NCI-H1436 (cell line): ENCODE measurements at places on chromosomes 3 and 15.

DNA sequence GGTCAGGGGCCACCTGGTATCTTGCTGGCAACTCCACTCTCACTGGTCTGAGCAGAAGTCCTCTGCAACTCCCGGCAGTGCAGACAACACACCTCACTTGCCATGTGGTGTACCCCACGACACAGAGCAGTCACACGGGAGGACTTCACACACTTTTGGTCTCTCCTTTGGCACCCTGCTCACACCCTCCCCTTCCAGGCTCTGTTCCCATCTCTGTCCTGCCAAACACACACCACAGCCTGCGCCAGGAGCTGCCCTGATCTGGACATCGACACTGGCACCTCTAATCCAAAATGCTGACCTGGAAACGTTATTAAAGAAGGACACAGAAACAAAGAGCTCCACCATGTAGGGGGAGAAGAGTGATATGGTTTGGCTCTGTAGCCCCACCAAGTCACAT, 57.2 kb downstream of the SLC41A3 start:
- no peak for DNase-seq

DNA sequence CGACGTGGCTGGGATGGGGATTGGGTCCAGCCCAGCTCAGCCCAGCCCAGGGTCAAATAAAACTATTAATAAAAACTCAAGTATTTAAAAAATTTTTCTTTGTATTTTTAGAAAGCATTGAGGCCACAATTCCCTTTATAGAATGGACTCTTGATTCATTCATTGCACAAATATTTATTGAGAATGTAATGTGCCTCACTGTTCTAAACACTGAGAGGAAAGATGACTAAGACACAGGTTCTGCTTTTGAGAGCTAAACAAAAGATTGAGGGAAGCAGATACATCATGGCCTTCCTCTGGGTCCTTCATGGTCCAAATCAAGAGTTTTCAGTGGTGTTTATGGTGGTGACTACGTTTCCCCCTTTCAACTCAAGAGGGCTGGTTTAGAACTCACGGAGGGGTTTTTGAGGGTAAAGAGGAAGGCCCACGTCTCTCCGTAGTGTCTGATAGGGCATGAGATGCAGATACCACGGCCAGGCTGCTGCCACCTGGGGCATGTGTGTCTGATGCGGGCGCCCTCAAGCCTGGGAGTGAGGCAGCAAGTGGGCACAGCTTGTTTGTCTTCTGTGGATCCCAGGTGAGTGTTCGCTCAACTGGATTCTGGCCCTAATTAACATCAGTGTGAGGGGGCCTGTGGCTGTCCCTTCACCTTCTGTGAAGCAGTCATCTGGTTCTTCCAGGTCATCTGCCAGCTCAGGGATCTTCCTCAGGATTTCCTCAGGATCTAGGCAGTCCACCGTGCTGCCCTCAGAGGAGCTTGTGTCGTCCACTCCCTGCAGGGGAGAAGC, 73.5 kb upstream of the SCN5A start:
- no peak for DNase-seq

DNA sequence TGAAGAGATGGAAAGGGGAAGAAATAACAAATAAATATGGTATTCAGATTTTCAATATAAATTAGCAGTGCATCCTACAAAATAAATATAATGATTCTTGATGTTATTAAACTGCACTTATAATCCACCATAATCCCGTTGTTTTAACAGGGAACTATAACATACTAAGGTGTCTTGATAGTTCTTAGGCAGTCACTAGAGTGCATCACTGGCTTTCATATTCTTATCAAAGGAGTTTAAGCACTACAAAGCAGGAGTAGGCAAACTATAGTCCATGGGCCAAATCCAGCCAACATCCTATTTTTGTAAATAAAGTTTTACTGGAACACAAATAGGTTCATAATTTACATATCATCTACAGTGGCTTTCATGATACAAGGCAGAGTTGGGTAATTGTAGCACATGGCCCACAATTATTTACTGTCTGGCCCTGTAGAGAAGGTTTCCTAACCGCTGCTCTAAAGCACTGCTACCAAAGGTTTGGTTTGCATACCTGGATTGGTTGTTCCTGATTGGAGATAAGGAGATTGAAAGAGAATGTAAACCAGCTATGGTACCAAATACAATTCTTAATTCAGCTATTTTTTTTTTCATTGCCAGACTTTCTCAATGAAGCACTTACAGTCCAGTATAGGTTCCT, 104.3 kb downstream of the ZNF280D start:
- DNase-seq = no peak

DNA sequence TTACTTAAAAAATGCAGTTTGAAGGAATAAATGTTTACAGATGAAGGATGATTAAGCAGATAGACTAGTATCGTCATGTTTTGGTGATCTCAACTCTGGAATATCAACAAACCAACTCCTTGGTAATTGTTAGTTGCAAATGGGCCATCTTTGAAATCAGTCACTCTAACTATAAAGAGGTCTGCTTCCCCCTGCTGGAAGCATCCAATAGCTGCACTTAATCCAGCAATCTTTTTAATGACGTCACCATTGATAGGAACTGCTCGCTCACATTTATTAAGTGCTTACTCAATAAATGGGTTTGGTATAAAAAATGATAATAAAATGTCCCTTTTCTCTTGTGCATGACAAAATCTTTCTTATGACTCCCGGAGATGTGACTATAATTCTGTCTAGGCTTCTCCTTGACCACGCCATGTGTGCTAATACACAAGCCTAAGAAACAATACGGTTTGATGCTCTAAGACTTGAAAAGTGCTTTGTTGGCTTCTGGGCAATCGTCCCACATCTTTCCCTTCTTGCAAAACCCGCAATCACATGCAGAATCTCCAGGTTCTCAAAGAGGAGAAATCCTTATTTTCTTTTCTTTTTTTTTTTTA, 227.6 kb upstream of the POU1F1 start:
- no peak for DNase-seq

DNA sequence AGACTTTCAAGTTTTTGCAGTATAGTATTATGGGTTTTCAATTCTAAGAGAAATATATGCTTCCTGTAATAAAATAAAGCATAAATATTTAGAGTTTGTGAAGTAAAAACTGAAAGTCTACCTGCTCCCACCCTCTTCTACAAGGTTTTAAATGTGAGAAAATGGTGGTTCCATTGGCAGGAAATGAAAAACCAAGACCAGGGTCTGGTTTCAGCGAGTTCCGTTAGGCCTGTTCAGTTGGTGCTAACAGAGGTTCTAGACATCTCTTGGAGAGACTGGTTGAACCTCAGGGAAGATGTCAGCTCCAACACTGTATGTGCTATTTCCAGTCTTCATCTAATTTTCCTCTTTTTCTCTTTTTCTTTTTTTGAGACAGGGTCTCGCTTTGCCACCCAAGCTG, 11.8 kb upstream of the MYO1E start:
- no peak for DNase-seq

DNA sequence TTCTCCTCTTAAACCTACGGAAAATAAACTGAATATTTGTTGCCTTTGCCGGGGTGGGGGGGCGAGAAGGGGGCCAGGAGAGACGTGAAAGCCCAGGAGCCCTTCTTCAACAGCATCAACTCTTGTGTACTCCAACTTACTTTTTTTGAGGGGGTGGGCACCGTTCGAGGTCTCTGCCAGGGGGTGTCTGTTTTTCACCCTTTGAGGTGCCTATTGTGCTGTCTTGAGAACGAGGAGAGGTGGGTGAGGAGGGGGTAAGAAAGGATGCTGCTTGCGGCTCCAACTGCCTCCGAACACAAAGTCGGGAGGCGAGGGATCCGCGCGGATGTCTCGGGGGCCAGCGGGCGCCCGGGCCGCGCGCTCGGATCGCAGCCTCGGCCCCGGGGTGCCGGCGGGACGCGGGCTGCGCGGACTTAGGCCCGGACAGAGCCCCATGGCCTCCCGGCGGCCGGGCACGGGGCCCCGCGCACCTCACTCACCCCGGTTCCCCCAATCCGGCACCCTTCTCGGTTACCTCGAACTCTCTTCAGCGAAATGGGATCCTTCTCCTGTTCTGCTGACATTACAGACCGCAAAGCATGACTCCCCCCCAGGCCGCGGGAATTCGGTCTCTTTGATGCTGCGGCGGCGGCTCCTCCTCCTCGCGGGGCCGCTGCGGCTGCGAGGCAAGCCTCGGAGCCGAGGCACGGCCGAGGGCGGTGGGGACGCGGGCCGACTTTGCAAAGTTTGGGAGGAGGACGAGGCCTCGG, 650 bp downstream of the PYGO1 start:
- no peak for DNase-seq

DNA sequence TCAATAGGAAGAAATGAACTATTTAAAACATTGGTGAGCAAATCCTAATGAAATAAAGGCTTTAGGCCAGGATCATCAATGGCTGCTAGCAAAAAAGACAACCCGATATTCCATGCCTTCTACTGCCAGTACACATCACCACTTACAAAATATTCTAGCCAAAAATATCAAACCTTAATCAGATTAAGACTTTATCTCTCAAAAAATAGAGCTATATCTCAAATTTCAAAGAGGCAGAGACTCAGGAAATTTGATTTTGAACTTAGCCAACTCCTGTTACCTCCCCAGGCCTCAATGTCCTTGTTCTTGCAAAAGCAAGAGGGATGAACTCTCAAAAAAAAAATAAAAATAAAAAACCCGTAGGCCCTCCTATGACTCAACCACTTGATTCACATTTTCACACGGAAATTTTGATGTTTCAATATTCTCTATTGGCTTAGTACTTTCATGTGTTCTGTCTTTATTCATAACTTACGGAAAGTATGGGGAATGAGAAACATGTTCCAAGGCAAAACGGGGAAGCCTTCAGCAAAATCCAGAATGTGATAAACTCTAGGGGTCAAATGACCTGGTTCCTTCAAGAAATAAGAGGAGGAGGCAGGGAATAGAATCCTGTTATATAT, 273.3 kb upstream of the ZPLD1 start:
- DNase-seq = no peak

- no peak for DNase-seq
These were observed 101.2 kb downstream of the WDR72 start for GRCh38 chr15:53658255-53658654.

GRCh38 chr3:106326941-106327695, 458.3 kb upstream of the CBLB start:
- no peak for DNase-seq

- no peak for DNase-seq
These were observed 288.9 kb downstream of the FAM43A start for GRCh38 chr3:194974468-194975135.

DNA sequence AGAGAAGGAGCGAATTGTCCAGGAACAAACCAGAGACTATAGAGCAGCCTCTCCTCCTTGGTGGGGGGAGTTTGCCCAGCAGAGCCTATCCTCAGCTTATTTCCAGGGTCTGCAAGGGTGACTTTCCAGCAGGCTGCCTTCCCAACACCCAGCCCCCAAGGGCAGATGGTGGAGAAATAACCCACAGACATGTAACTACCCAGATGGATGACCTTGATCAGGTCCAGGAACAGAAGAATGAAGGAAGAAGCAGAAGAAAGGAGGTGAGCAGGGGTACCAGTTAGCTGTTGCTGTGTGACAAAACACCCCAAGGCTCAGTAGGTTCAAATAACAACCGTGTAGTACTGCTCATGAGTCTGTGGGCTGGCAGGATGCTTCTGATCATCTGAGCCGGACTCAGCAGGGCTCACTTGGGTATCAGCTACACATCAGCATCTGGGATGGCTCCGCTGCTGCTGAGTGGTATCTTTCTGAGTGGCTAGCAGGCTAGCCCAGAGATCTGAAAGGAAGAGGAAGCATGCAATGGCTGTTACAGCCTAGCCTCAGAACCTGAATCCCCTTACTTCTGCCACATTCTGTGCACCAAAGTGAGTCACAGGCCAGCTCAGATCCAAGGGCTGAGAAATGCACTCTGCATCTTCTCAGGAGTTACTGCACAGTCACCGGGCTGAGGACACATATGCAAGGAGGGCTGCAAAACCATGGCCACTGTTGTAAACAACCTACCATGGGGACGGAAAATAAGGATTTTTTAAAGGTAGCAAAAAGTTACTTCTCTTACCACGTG, 22.2 kb upstream of the TXNRD3 start:
- DNase-seq = no peak

GRCh38 chr3:87795701-87796100, 263.1 kb downstream of the CGGBP1 start:
- DNase-seq = no peak

- DNase-seq = no peak
These were observed 173.0 kb downstream of the STT3B start for GRCh38 chr3:31705736-31706135.

DNA sequence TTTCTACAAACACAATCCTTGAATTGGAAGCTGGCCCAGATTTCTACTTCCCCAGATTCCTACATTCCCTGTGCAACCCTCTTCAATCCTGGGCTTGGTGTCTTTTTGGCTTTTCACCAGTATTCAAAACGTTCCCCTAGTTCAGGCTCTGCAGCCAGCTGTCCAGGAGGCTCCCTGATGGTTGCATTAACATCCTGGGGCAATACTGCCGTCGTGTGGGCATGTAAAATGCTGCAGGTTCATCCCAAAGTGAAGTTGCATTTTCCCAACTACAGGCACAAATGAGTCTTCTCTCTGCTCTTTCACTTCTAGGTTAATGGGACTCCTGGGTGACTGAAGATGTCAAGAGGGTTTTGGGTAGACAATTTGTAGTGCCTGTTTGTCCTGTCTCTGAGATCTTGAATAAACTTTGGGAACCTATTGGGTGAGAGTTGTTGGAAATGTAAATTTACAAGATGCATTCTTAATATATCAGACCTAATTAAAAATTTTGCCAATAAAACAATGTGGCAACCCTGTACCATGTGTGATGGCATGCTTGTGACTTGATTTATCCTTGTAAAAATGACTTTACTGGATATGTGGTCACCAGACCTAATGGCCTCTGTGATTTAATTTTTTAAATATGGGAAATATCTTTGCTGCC, 28.6 kb downstream of the SOX14 start:
- no peak for DNase-seq

- DNase-seq = peak; percentile 1
These were observed 5.2 kb downstream of the CAPN3 start for GRCh38 chr15:42364529-42364928.

DNA sequence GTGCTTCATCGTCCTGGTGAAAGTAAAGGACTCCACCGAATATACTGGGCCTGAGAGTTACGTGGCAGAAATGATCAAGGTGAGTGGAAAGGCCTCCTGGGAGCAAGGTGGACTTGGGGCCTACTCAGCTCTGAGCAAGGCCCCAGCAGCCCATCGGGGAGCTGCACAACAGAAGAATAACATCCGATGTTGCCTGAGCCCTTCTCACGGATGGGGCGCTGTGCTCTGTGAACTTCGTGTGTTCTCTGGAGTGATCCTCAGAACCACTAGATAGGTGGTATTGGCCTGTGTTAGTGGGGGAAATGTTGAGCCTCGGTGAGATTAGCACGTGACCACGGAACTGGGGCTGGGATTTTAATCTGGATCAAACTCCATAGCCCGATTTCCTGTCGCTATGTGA, 161.1 kb upstream of the BHLHE40 start:
- no peak for DNase-seq

- DNase-seq = peak; percentile 80
These were observed 94.0 kb downstream of the WDR76 start for GRCh38 chr15:43920815-43921214.

DNA sequence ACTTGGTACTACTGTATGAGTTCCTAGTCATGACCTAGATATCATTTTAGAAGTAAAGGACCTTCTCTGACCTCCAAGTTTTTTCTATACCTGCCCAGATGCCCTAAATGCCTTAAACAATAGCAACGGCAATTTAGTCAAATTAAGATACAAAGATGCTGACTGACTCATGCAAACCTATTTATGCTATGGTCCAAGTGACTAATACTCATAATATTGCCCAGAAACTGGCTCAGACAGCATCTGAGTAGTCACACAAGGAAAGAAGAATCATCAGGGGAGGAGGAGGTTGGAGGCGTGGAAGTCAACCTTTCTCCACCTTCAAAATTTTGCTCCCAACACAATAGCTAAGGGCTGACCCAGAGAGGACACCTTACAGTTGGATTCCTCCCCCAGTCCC, 6.8 kb downstream of the FYCO1 start:
- no peak for DNase-seq
